ENCODE measurements at places on chromosomes 6 and 20.
A peak's percentile ranks its signal among the peaks of the same experiment; 100 is the strongest.

- DNase-seq, result no peak
Measured at GRCh38 chr20:18719426-18719825, 94.2 kb upstream of the SCP2D1 start.

- DNase-seq, result no peak
Measured at GRCh38 chr20:57589728-57590484, 29.0 kb downstream of the PCK1 start.

GRCh38 chr20:57158474-57158873 is 108.0 kb downstream of the BMP7 start:
- DNase-seq, result no peak

DNA sequence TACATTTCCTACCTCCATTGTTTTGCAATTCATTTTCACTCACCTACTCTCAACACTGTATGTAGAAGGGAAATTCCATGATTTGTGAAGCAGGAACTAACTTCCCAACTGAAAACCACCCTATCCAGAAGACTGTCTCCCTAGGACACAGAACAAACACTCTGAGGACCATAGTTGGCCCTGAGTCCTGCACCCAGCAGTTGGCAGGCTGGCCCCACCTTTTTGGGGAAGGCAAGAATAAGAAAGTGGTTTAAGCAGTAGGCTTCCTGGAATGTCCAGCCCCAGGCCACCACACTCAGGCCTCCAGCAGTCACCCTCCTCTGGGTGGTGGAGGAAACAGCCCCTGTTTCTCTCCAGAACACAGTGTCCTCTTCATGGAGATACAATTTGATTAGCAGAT is 258.8 kb downstream of the ARHGAP18 start:
- no peak for DNase-seq

DNA sequence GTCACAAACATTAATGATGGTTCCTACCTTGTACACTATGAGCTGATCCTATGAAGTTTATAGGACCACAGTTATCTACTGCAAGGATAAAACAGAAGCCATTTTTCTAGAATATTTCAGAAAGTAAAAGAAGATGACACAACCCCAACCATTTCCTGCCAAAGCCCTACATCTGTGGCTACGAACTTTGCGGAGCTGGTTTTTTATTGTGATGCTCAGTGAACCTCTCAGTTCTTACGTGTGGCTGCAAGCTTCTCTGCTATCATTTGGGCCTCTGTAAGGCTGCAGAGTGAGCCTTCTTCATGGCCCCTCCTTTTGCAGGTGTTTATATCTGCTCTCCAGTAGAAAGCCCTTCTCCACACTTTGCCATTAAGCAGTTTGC is 17.8 kb upstream of the TAGAP start:
- DNase-seq, result no peak

- no peak for DNase-seq
Measured at GRCh38 chr20:1308067-1308701, 20.8 kb downstream of the SDCBP2 start.

GRCh38 chr6:153621491-153621890 is 417.5 kb upstream of the OPRM1 start:
- no peak for DNase-seq

DNA sequence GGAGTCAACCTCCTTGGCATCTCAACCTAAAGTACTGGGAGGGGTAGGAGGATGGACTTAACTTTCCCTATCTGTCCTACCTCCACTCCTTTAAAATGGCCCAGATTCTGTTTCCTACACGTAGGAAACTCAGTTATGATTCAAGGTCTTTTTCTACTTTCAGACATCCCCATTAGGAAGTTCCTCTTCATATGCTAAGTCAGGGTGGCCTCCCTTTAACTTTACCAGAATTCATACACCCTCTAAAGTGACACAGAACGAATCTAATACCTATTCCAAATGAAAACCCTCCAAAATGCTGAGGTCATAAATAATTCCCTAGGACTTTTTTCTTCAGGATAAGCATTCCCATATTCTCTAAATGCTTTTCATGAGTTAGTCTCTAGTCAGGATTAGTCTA is 15.6 kb downstream of the ARG1 start:
- no peak for DNase-seq

DNA sequence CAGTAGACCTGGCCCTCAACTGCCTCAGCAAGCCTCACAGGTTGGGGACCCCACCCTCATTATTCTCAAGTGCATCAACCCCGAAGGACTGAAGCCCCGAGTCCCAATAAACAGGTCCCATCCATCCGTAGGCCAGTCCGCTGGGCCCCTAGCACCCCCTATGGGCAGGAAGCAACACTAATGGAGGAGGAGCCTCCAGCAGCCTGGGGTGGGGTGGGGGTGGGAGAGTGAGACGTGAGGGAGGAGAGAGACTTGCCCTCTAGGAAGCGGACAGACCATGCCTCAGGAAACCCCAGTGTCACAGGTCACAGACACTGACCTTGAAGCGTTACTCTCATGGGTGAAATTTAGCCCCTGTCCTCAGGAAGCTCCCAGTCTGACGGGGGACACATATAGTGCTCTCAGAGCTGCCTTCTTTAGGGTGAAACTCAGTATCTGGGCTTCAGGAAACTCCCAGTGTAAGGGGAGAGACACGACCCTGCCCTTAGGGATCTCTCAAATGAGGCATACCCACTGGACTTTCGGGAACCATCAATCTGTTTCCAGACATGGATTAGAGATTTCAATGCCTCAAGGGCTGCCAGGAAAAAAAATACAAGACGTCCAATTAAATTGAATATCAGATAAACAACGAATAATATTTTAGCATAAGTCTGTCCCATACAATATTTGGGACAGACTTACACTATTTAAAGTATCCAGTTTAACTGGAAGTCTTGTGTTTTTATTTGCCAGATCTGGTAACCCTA is 125.8 kb downstream of the MRPL14 start:
- peak; percentile 28 for DNase-seq

- no peak for DNase-seq
Measured at GRCh38 chr6:2129182-2129621, 116.2 kb downstream of the GMDS start.

- no peak for DNase-seq
Measured at GRCh38 chr6:141809901-141810300, 322.8 kb upstream of the GJE1 start.

GRCh38 chr6:10534419-10534762 is 13.2 kb downstream of the GCNT2 start:
- DNase-seq, result no peak

DNA sequence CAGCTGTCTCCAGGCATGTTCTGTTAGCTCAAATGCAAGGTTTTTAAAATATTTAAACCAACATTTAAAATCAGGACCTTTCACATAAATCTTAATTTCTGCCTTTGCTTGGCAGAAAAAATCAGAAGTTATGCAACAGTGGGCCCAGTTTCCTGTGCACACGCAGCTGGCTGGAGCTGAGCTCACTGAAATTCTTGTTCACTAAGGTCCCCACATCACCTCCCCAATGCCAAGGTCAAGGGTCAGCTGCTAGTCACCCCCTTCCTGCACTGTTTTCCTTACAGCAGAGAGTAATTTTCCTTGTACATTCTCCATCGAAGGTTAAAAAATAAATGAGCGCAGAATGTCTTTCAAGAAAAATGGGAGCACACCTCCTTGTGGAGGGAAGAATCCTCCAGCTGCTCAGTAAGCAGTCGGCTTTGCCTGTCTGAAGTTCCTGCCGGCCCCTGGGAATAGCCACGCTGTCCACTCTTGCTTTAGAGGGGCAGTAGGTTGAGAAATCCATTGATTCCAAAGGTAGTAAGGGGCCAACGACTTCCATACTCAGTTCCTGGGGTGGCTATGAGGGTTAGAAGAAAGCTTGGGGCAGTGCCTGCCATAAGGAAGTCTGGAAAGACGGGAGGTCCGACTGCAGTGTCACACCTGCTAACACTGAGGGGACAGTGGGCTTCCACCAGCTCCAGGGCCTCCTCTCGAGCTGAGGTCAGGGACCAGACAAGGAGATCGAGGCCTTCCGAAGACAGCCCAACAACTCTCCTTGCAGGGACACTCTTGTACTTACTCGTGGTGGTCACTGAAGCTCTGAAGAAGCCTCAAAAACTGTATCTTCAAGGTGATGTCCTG is 56.8 kb downstream of the MYH7B start:
- no peak for DNase-seq

DNA sequence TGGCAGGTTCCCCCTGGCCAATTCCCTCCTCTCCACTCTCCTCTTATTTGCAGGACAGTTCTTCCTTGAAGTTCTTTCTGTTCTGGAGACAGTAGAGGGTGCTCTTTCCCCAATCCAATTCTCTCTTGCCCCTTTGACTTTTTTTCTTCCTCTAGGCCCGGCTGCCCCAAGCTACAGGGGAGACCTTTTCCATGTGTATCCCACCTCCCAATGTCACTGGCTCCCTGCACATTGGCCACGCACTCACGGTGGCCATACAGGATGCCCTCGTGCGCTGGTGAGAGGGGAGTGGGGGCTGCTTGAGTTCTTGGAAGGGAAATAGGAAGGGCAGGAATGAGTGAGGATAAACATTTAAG is 1.5 kb downstream of the VARS2 start:
- DNase-seq, result peak; percentile 62

- no peak for DNase-seq
Measured at GRCh38 chr20:45104786-45105185, 3.9 kb upstream of the KCNS1 start.

- no peak for DNase-seq
Measured at GRCh38 chr6:157953580-157954091, 28.0 kb upstream of the SYNJ2 start.

- no peak for DNase-seq
Measured at GRCh38 chr20:56691325-56691998, 62.4 kb downstream of the TFAP2C start.

GRCh38 chr6:259901-260508 is 32.3 kb upstream of the DUSP22 start:
- no peak for DNase-seq

DNA sequence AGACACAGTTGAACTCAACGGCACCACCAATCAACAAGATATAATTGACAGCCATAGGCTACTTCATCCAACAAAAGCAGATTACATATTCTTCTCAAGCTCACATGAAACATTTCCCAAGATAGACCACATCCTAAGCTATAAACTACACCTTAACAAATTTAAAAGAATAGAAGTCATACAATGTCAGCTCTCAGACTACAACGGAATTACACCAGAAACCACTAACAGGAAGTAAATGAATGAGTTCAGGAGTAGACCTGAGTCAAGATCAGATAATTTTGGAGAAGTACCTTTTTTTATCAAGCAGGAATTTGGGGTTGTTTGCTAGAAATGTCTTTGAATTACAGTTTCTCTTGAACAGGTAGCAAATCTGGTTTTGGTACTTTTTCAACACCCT is 237.8 kb downstream of the TBX18 start:
- no peak for DNase-seq

- no peak for DNase-seq
Measured at GRCh38 chr20:58524814-58525213, 9.6 kb upstream of the APCDD1L start.

DNA sequence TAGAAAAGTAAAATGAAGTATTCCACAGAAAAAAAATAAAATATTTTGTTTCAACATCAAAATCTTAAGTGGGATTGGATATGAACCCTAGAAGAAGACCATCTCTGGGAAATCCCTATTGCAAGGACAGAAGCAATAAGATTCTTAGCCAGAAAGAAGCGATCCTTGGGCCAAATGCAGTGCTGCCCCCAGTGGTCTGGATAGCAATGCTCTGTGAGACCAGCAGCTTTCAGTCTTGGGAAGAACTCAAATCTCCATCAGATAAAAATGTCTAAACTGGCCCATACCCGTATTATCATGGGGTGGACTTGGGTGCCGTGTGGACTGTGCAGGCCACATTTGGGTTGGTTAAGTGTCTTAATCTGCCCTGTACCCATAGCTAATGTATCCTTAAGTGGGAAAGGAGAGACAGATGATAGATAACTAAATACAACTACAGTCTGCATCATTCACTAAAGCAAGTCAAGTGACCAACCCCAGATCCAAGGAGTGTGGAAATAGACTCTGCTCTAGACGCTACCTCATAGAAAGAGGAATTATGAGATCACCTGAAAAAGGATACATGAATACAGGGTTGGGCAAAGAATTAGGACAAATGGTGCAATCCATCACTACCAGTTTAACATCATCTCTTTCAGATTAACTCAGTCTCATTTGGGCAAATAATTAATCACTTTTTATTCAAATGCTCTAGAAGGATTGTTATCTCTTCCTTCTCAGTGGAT is 38.9 kb upstream of the SNAP25 start:
- no peak for DNase-seq

- no peak for DNase-seq
Measured at GRCh38 chr6:65461121-65461520, 245.9 kb downstream of the EYS start.

DNA sequence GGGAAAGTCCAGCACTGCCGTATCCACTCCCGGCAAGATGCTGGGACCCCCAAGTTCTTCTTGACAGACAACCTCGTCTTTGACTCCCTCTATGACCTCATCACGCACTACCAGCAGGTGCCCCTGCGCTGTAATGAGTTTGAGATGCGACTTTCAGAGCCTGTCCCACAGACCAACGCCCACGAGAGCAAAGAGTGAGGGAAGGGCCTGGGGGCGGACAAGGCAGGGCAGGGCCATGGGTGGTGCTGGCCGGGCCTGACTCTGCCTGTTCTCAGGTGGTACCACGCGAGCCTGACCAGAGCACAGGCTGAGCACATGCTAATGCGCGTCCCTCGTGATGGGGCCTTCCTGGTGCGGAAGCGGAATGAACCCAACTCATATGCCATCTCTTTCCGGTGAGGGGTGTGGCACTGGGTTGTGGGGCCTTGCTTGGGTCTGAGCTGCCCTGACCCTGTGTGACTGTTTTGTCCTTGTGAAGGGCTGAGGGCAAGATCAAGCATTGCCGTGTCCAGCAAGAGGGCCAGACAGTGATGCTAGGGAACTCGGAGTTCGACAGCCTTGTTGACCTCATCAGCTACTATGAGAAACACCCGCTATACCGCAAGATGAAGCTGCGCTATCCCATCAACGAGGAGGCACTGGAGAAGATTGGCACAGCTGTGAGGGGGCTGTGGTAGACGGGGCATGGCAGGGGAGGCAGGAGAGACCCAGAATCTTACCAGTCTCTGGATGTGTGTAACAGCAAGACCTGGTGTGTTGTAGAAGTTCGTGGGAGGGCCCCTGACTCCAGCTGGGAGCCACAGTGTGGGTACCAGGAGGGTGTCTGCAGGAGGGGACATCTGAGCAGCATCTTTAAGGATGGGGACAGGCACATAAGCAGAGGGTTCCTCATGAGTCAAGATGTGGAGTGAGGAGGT is 29.1 kb downstream of the PLCG1 start:
- DNase-seq, result no peak

- no peak for DNase-seq
Measured at GRCh38 chr6:34425132-34425497, 754 bp downstream of the RPS10 start.

- DNase-seq, result no peak
Measured at GRCh38 chr6:148999929-149000468, 253.2 kb downstream of the UST start.

GRCh38 chr6:111579816-111580215 is 25.9 kb downstream of the TRAF3IP2 start:
- no peak for DNase-seq
